ENCODE measurements at places on chromosomes 3 and 15. TPM values are rescaled to one million over a fixed set of nuclear protein-coding genes. Genes with fewer than 3 reads are reported as not detected.

CTDSPL gene
- total RNA-seq = 81.7 TPM

GRCh38 chr3:152267831-152268554 is 736 bp upstream of the MBNL1 start:
- no peak for DNase-seq

DNA sequence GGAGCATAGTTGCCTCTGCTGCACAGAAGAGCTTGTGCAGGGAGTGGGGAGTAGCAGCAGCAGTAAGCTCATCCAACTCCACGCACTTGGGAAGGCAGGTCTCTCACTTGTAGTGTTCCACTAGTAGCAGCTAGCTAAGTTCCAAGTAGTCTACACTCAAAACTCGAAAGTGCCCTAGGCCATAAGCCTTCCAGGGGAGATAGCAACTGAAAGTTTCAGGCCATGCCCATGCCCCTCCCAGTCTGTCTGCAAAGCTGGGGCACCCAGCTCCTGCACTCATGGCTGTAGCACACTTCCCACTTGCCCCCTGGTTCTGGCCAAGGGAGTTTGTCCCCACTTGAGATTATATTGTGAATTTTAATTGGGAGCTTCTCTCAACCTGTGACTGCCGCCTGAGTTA is 57.5 kb downstream of the MFSD1 start:
- DNase-seq = no peak

- DNase-seq = no peak
These were observed 63.8 kb downstream of the LMCD1 start for GRCh38 chr3:8565376-8565775.

- DNase-seq = peak; percentile 14
These were observed 115.6 kb downstream of the NLGN1 start for GRCh38 chr3:173513123-173513522.

DNA sequence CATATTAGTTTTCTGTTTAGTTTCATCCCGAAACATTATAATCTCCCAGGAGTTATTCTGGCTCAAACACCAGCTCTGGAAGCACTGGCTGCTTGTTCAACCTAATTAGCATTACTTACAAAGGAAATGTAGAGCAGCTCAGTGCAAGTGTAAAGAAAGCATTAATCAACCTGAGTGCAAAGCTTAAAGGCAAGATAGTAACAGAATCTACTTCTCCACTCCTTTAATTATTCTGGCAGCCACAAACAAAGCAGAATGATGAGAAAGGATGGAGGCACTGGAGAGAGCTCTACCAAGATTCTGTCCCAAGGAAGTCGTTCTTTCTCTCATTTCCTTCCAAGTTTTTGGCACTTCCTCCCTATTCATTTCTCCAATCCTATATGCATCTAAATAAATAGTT is 1384.0 kb downstream of the ZPLD1 start:
- DNase-seq = no peak

CGNL1 gene
- 1.2 TPM for total RNA-seq

CNTN4 gene
- not detected for total RNA-seq

GRCh38 chr3:159266779-159267178 is 464.9 kb downstream of the MFSD1 start:
- peak; percentile 42 for DNase-seq

GRCh38 chr3:46303240-46303639 is 50.7 kb upstream of the CCR2 start:
- DNase-seq = no peak

- DNase-seq = no peak
These were observed 16.6 kb upstream of the TXNRD3 start for GRCh38 chr3:126671521-126671920.

NSUN3 gene
- total RNA-seq = 7.6 TPM

DNA sequence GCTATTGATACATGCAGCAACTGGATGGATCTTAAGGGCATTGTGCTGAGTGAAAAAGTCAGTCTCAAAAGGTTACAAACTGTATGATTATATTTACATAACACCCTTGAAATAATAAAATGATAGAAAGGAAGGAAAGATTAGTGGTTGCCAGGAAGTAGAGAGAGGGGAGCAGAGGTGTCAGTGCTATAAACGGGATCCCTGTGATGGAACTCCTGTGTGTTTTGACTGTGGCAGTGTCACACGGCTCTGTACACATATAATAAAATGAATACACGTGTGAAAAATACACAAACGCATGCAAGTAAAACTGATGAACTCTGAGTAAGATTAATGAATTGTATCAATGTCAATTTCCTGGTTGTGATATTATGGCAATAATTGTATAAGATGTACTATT is 60.3 kb downstream of the TCAIM start:
- no peak for DNase-seq

DNA sequence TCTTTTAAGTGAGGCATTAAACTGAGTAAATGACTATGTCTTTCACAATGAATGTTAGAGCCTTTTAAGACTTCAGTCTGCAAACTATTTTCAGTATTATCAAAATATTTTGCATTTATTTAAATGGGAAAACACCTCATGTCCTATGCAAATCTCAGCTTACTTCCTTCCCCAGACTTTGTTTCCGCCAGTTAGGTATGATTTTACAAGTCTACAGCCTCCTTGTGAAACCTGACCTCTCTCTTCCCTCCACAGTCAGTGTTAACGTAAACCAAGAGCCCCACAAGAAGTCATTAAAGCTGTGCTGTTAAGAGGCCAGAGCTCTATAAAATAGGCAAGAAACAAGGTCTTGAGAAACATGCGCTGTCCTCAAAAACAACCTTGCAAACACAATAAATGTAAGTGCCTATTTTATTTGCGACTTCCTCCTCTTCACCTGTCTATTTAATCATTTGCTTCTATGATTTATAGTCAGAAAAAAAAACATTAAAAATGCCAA is 48.3 kb downstream of the PRTG start:
- no peak for DNase-seq

DNA sequence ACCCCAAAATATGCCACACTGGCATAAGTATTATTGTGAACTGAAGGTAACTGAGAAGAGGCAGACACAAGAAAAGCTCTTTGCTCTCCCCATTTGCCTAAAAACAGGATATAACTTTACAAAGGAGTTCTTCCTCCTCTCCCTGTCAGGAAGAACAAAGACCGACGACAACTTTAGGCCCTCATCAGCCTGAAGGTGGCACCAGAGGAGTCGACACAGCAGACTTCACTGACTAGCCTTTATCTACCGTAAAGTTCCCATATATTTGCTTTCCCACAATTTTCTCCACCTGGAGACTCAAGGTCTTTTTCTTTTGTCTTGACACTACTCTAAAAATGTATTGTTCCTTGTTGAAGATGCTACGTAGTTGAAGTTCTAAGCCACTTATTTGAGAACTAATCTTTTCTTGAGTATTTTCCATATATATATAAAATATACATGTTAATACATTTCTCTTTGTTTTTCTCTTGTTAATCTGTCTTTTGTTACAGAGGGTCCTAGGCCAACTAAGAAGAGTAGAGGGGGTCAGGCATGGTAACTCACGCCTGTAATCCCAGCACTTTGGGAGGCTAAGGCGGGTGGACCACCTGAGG is 16.2 kb upstream of the XIRP1 start:
- DNase-seq = peak; percentile 50
